ENCODE measurements at places on chromosomes 6 and 20.

DNA sequence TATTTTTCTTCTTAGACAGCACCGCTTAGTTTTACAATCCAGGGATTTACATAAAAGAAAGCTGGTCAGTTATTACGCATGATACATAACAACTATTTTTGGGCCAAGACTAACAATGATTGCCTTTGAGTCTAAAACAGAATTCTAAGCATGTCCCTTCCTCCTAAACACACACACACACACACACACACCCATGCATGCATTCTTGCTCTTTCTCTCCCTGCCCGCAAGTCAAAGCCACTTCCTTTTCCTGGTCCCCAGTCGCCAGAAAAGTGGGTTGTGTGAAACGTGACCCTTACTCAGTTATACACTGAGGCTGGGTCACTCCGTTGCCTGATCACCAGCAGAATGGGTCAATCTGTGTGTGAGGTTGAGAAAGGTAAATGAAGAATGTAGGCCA is 31.4 kb downstream of the FYN start:
- DNase-seq, result no peak

- DNase-seq, result peak; percentile 78
Measured at GRCh38 chr6:24494821-24495795, at the start of gene ALDH5A1. TSS of gene ALDH5A1 (plus strand) at chr6:24494969. CDS start at chr6:24494997, 28 bp downstream.

GRCh38 chr20:34978092-34978744 is 22.6 kb downstream of the MYH7B start:
- no peak for DNase-seq

DNA sequence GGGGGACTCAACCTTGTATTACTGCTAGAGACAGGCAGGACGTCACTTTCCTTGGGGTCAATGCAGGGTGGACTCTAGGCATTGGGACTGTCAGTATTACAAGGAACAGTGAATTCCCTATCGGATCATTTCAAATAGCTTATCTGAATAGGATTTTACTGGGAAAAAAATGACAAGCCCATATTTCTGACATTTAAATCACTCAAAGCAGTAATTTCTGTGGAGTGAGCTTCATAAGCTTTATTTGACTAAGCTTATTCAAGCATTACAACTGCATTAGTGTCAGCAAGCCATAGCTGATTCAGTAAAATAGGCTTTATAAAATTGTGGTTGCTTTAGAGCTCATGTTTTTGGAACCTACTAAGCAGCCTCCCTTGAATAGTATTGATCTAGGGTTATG is 44.3 kb downstream of the TRDN start:
- no peak for DNase-seq

GRCh38 chr6:44400572-44400971 is 13.1 kb downstream of the CDC5L start:
- no peak for DNase-seq

GRCh38 chr6:100112855-100113508 is 119.0 kb upstream of the MCHR2 start:
- no peak for DNase-seq

DNA sequence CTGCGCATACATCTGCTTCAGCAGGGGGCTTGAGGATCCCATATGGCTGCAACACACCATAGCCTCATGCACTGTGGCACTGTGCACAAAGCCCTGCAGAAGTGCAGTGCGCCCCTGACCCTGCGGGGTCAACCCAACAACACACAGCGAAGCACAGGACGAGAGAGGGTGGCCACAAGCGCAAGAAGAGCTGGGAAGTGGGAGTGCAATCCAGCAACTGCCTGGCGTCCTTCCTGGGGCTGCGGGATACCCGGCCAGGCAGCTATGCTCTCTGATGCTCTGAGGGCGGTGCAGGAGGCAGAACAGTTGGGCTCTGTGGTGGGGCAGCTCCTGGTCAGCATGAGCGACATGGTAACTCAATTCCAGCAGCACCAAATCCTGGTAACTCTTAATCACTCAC is 5.6 kb upstream of the ACSS1 start:
- no peak for DNase-seq

GRCh38 chr6:151379933-151380847 is 11.2 kb downstream of the ZBTB2 start:
- no peak for DNase-seq

GRCh38 chr20:63248835-63249591 is 5.2 kb downstream of the NKAIN4 start:
- DNase-seq, result no peak

- DNase-seq, result peak; percentile 35
Measured at GRCh38 chr20:8133851-8134451, 1.9 kb downstream of the PLCB1 start.

- DNase-seq, result no peak
Measured at GRCh38 chr6:112409311-112409710, 62.2 kb downstream of the RFPL4B start.

DNA sequence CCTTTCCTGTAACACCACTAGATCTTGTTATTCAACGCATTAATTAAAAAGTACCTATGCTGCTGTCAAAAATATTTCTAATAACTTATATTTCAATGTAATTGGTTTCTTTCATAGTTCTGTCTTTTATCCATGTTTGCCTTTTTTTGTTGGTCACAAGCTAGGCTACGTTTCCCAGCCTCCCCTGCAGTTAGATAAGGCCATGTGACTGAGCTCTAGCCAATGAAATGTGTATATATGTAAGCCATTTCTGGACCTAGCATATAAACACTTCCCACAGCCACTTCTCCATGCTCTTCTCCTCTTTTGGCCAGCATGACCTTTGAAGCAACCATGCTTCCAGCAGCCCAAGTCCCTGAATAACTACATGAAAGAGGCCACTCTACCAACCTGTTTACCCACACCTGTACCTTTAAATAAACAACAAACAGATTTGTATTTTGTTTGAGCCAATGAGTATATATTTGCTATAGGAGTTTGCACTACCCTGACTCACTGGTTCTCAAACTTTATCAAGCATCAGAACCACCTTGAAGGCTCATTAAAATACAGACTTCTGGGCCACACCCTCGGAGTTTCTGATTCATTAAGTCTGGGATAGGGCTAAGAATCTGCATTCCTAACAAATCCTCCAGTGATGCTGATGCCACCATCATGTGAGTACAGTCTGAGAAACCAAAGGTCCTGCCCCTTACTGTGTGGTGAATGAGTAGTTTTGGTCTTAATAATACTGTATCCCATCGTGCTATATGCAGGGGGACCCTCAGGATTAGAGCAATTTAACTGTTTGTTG is 45.6 kb upstream of the BEND6 start:
- DNase-seq, result no peak

DNA sequence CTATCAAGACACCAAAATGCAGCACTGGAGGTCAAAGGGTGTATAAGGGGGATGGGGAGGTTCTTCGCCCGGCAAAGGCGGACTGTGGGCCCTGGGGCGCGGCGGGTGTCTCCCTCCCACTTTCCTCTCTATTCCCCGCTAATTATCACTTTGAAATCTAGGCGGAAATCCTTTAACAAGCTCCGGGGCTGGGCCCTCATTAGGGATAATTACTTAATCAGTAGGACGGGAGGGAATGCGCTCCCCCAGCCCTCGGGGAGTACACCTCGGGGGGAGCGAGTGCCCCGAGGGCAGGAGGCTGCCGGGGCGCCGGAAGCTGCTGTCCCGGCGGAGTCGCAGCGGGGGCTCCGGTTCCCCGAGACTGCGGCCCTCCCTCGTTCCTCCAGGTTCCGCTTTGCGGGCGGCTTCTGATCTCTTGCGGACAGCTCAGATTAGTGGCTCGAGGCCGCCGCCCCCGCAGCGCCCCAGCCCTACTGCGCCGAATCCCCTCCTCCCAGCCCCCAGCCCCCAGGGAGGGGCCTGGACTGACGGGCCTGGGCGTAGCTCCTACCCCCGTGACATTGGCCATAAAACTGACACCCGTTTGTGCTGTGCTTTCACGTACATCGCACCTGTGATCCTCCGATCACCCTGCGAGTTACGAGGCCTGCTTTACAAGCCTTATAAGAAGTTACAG is 14.7 kb downstream of the MUCL3 start:
- DNase-seq, result no peak

DNA sequence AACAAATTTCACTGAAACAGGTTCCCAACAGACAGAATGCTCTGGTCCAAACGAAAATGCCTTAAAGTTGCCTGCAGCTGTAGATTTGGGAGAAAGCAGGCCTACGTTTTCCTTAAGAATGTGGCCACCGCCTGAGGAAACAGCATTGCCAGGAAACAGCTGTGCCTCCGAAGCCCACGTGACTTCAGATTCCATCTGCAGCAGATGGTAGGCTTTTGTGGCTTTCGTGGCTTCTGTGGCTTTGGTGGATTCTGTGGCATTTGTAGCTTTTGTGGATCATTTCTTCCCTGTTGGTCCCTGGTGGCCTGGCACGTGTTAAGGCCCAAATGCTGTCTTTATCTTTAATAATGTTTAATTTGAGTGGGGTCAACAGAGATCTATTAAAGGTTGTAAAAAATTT is 222.9 kb downstream of the TTLL2 start:
- no peak for DNase-seq

DNA sequence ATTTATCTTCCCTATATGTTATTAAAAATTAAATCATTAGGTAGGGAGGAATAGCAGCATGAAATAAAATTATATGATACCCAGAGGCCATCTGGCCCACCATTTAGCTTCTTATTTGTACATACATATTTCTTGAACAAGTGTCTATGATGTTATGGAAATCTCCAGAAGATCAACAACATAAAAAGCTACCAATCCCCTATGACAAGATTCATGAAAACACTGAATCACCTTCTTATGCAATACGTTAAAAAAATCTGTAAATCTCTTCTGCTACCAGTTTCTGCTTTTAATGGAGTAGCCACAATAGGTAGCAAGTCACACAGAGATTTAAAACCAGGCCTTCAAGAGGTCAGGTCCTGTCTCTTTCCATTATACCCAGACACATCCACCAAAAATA is 125.8 kb upstream of the ENPP5 start:
- DNase-seq, result no peak

GRCh38 chr6:90860822-90861601 is 274.1 kb upstream of the MAP3K7 start:
- peak; percentile 38 for DNase-seq

DNA sequence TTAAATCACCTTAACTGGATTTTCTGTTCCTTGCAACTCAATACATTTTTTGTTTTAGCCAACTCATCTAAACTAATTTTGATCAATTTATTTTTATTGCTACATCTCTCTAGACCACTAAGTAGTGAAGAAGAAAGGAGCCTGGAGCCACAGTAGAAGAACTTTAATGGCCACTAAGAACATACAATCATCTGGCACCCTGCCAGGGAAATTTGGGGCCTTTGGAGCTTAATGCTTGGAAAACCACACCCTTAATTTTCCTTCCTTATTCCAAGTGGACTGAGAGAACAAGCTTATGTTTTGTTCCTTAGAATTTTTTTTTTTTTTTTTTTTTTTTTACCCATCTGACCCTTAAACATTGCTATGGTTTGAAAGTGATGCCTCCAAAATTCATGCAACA is 12.0 kb upstream of the GMDS start:
- DNase-seq, result no peak

DNA sequence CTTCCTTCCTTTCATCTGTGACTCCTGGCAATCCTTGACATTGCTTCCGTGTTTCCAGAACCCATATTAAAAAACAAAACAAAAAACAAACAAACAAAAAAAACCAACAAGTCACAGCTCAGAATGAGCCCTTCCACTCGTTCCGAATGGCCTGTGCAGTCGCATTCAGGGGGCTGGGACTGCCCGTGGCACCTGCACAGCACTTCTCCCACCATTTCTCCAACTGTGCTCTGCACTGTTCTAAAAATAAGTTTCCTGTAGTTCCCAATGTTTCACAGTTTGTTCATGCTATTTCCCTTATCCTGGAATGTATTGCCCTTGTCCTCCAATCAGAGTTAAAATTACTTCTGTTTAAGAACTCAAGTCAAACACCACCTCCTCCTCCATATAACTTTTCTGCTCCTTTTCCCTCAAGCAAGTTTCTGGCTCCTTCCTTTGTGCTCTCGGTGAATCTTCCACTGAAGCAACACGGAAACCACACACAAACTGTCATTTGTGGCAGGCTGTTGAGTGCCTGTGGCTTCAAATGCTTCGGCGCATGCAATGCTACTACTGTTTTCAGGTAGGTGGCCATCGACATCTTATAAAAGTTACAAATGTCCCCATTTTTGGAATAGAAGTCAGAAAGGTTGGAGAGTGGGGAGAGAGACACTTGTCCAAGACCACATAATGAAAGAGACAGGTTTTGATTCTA is 57.7 kb downstream of the PDE10A start:
- DNase-seq, result no peak

GRCh38 chr20:59017493-59018231 is 1.6 kb upstream of the TUBB1 start:
- no peak for DNase-seq

- DNase-seq, result no peak
Measured at GRCh38 chr6:46990031-46990644, 52.0 kb downstream of the ADGRF1 start.

DNA sequence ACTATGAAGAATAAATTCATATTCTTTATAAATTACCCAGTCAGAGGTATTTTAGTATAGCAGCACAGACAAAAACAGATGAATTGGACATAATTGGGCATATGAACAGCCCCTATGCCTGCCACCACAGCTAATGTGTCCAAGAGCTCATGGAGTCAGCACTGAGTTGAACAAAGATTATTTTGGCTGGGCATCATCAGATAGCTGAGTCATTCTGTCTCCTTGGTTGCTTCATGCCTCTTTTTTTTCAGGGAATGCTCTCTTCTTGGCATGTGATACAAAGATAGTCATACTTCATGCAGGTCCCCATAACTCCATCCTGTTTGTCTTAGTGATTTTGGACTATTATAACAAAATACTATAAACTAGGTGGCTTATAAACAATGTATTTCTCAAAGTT is 275.6 kb downstream of the TENT5A start:
- no peak for DNase-seq

DNA sequence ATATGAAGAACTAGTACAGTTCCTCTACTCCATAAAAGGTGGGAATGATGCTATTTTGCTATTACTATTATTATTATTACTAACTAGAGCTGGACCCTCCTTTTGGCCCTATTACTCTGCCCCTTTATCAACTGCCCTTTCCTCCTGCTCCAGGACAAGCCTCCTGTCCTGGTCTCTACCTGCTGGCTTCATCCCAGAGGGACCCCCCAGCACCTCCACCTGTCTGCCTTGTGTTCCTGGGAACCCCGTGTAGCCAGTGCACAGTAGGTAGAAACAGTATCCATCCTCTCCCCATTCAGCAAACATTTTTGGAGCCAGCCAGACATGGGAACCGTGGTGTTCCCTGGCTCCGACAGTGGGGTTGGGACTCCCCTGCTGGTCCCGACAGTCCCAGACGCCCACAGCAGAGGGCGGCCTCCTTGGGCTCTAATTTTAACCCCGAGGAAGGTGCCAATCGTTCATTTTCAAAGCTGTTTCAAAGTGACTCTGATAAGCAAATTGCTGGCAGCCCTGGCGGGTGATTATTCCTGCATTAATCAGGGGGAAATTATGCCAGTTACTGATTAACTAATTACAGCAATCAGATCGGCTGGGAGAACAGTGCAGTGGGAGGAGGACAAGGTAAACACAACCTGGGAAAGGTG is 44.2 kb upstream of the MDGA1 start:
- no peak for DNase-seq

Measured in HAP-1 (cell line).